ENCODE measurements at places on chromosomes 3 and 15.
A peak's percentile ranks its signal among the peaks of the same experiment; 100 is the strongest.

DNA sequence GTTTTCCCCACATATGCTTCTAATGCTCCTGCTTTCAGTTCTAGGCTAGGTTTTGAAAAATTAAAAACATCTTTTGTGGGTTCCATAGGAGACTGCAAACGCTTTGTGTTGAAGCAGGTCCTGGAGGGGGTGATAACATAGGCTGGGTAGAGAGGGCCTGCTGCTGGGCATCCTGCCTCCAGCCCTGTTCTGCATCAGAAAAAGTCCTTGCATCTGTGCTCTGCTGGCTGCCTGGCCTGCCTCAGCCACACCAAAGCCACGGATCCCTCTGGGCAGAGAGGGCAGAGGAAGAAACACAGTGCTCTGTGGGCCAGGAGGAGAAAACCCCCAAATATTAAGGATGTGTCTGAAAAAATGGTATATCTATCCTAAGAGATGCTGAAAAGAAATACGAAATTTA lies 3.9 kb upstream of the ARPP21 start:
- DNase-seq, result no peak

- DNase-seq, result no peak
Measured at GRCh38 chr3:72567474-72567873, 280.8 kb downstream of the SHQ1 start.

DNA sequence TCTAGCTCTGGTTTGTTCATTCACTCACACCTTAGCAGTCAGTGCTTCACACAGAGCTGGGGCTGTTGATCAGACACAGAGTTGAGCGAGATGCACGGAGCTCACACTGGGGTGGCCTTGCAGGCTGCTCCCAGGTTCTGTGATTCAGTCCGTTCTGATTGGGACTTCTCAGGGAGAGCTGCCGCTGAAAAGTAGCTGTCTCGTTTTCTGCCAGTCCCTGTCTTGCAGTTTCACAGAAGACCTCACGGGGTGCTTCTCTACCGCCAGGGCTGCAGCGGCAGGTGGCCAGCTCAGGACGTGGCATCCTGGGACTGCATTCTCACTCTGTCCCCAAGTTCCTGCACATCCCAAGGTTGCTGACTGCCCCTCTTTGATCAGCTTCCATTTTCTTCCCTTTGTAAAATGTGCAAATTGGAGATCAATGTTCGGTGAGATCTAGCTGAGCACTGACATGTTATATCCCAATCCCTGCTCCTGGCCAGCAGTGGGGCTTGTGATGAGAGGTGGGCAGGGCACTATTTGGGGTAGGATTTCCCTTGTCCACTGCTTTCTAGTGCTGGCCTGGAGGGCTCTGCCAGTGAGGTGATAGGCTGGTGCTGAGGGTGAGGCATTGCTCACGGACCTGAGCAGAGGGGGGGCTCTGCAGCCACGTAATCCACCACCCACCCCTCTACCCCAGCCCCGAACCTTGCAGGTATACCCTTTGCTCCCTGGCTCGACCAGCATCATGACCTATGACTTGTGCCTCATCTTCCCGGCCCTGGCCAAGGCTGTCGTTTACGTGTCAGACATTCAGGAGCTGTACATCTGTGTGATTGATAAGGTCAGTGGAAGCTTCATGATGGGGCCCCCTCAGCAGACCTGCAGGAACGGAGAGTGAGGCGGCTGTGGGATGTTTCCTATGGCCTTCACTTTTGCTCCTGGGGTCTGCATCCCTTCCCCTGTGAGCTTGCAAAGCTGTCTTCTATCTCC lies 5.3 kb upstream of the TXNRD3 start:
- no peak for DNase-seq

DNA sequence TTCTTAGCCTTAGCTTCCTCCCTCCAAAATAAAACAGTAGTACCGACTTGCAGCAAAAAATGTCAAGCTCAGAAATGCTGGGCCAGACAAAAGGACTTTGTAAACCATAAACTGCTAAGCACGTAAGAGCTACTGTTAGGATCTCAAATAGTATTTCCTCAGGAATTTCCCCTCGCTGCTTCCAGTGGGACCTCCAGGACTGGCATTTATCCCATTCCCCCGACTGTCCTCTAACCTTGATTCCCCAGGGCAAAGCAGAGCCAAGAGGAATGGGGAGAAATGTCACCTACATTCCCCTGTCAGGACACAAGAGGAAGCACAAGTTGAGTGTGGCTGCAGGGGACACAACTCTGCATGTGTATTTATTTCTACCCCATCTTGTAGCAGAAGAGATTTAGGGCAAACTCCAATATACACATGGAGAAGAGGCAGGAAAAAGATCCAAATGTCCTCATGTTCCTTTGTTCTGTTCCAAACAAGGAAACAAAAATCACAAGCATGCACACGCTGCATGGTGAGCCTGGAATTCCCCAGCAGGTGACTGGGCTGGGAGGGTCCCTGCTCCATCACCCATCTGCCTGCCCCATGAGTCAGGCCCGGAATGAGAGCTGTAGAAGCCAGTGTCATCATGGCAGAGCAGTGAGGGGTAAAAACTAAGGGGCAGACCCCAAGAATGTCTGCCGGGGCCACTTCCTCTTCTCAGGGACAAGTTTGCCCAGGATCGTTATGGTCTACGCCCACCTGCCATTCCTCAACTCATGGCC lies 4.2 kb downstream of the STOML1 start:
- DNase-seq, result peak; percentile 64

- no peak for DNase-seq
Measured at GRCh38 chr3:84836961-84837360, 121.8 kb upstream of the CADM2 start.

GRCh38 chr3:25901796-25902195 lies 111.9 kb downstream of the OXSM start:
- DNase-seq, result no peak

DNA sequence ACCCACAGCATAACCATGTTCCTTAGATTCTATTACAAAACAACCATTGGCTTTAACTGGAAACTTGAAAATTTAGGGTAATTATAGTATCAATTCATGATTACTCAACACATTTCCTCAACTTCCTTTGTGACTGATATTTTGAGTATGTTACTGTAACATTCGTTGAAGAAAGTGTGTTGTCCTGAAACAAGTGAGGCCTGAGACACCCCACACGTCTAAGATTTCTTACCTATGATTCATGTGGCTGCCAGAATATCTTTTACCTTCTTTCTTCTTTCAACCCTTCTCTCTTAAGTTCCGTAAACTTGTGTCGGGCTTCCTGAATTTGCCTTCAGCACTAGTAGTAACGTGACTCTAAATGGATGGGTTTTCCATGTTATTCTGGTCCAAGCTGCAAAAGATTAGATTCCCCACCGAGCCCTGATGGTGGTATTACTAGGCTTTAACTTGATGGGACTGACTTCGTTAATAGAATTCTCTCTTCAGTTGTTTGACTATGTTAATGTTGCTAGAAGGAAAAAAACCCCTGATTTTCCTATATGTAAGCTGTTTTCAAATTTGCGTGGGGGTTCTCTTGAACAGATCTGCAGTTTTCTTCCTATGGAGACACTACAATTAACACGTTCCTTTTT lies 296.0 kb upstream of the ICE2 start:
- DNase-seq, result no peak

- DNase-seq, result no peak
Measured at GRCh38 chr3:14522768-14523167, 17.4 kb downstream of the GRIP2 start.

- DNase-seq, result no peak
Measured at GRCh38 chr15:40420793-40421192, 15.2 kb downstream of the IVD start.

GRCh38 chr3:141239511-141240281 lies 8.1 kb downstream of the PXYLP1 start:
- DNase-seq, result peak; percentile 45

- no peak for DNase-seq
Measured at GRCh38 chr3:23389686-23390085, 186.6 kb downstream of the UBE2E2 start.

- DNase-seq, result no peak
Measured at GRCh38 chr3:3127432-3128010, 781 bp downstream of the TRNT1 start.

GRCh38 chr15:60853109-60853508 lies 374.2 kb upstream of the ICE2 start:
- no peak for DNase-seq

DNA sequence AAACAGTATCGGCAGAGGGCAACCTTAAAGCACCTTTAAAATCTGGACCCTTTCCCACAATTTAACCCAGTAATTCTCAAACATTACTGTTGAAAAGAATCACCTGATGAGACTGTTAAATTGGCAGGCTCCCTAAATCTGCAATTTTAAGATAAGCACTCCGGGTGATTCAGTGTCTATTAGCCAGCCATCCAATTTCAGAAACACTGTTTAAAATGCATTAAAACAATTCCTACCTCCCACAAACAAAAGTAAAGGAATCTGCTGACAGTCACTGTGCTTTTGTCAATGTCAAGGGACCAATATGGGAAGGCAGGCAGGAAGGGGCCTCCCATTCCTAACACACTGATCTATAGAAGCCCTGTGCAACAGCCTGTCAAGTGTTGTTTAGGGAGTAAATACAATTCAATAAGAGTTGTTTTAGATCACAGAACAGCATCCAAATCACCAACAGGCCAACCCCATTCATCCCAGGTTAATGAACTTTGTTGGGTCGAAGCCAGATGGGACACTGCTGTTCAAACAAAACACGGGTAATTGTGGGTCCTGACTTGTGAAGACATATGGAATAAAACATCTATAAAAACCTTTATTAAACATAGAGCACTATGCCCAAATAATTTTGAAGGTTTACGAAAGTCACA lies 21.4 kb downstream of the SIAH2 start:
- DNase-seq, result no peak

GRCh38 chr15:65862682-65863081 lies 6.6 kb upstream of the RAB11A start:
- peak; percentile 47 for DNase-seq

DNA sequence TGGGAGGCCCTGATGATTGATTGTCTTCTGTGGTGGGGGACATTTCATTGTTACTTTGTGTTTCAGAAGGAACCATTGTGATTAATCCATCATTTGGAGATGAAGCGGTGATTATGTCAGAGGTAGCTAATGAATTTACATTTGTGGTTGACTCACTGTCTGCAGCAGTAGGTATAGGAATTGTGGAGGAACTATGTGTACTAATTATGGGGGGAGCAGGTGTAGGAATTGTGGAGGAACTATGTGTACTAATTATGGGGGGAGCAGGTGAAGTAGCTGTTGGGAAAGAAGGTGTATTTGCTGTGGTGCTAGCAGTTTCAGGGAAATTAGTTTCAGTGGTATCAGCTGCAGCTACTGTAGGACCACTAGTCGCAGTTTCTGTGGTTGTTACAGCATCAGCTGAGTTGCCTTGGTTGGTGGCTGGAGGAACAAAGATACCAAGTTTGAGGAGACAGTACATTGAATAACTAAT lies 6.9 kb downstream of the MUC13 start:
- DNase-seq, result no peak

GRCh38 chr3:101829874-101830273 lies 19.4 kb upstream of the NFKBIZ start:
- no peak for DNase-seq

- no peak for DNase-seq
Measured at GRCh38 chr15:68982976-68983563, 31.4 kb upstream of the NOX5 start.

- DNase-seq, result no peak
Measured at GRCh38 chr3:126308394-126309125, 48.6 kb downstream of the KLF15 start.

DNA sequence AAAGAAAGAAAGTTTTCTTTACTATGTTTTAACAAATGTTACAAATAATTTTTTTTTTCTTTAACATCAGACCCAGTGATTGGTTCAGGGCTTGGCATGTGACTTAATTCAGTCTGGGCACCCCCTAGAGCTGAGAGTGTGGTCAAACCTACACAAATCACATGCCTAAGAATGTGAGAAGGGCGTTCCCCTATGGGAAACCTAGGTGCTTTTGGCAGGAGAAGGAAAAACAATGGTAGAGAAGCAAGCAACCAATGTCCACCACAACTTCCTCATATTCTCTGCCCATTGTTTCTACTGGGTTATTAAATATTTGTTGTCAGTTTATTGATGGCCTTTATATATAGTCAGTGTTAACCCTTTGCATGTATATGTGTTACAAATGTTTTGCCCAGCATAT lies 21.4 kb upstream of the PIAS1 start:
- no peak for DNase-seq

DNA sequence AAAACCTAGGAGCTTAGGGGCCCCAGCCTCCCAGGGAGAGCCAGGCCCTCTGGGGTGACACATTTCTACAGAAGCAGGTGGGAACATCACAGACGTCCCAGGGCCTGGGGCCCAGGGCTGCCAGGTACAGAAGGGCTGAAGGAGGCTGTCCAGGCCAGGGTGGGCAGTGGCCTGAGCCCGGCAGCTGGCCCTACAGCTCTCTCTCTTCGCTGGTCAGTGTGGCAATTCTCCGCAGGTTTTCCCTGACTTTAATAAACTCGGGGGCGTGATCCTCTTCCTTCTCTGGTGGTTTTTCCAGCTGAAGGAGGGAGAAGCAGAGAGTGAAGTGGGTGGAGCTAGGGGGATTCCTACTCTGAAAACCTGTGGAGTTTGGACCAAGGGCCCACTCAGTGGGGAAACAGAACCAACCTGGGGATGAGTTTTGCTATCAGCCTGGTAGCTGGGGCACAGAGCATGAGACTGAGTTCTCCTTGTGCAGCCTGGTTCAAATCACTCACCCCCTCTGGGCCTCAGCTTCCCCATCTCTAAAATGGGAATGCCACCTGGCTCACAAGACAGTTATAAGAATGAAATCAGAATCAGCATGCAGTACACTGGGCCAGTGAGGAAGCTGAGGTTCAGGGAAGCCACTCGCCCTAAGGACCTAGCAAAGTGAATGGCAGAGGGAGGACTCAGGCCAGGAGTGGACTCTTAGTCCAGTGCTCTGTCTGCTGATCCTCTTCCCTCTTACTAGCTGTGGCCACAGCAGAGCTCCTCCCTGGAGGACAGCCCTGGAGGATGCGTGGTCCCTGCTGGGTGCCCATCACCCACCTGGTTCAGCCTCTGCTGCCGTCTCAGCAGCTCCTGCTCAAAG lies 10.6 kb downstream of the FAM107A start:
- DNase-seq, result no peak

DNA sequence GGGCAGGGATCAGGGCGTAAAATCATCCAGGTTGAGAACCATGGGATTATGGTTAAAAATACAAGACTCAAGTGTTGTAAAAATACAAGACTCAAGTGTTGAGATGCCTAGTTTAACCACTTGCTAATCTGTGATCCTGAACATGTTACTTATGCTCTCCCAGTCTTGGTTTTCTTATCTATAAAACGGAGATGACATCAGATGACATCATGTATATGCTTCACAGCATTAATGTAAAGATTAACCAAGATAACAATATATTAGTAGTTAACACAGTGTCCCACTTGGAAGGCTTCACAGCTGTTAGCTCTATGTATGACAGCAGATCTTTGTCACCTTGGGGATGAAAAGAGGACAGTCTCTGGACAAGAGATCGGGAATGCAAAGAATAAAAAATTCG lies 96.2 kb downstream of the PRICKLE2 start:
- DNase-seq, result no peak

- peak; percentile 15 for DNase-seq
Measured at GRCh38 chr15:51348688-51349087, 7.2 kb downstream of the GLDN start.

DNA sequence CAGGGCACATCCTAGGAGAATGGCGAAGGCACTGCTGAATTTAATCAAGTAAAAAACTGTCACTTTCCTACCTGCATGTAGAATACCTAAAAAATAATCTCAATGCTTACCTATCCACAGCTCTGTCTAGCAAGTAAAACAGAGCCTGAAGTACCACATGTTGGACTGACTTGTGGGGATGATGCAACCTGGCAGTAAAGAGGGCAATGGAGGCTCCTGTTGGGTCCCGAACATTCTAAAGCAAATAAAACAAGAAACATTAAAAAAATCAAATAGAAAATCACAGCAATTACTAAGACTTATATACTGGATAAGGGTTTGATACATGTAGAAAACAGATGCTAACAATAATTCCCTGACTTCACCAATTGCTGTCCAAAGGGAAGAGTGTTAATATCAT lies 56.1 kb downstream of the PTPN9 start:
- no peak for DNase-seq

All from M059J (cell line).